ENCODE measurements at places on chromosomes 4 and X.

DNA sequence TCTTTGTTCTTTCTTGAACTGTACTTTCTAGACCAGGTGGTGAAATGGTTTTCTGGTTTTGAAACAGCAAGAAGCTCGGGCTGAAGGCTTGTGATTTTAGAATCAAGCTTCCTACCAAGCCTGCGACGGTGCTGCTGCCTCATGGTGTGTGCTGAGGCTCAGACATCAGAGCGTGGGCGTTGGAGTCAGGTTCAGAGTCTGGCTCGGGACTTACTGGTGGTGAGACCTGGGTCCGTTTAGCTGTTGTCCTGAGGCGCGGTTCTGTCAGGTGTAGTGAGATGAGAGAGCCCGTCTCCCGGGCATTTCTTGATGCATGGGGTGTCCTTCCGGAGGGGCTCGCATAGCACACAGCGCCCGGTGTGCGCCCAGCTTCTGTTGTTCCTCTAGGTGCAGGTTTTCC is 19.7 kb upstream of the TADA2B start:
- no peak for DNase-seq

DNA sequence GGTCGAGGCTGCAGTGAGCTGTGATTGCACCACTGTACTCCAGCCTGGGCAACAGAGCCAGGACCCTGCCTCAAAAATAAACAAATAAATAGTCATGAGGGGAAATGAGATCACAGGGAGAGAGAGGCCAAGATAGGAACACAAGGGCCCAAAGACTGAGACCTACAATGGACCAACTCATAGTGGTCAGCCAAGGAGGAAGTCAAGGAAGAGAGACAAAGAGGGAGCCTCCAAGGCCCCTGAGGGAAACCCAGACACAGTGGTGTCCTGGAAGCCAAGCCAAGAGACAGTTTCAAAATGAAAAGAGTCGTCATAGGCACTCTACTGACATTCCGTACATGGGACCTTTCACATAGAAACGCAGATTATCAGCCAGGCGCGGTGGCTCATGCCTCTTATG is 153.3 kb downstream of the BCOR start:
- no peak for DNase-seq

DNA sequence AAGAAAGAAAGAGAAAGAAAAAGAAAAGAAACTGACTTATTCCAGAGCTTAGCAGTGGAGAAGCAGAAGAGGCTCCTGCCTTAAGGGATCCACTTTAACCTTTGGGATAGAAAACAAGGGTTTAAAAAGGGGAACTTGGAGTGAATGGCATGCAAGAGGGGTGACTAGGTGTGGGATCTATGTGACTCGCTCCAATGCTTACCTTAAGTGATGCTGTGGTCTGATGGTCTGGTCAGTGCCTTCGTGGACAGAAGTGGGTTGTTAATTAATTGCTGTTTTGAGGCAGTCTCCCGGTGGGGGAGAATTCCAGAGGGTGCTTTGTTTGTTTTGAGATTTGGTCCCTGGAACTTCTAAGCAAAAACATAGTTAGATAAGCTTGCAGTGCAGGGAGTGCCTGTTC is 21.1 kb upstream of the RHOXF1 start:
- no peak for DNase-seq

- DNase-seq: peak; percentile 57
Observed at GRCh38 chrX:154443992-154444754, at the start of gene FAM50A. Gene FAM50A, plus strand, starts transcription at chrX:154444141. Its CDS starts 95 bp downstream, at chrX:154444236.

- no peak for DNase-seq
Observed at GRCh38 chr4:42428036-42428435, 30.7 kb downstream of the SHISA3 start.

DNA sequence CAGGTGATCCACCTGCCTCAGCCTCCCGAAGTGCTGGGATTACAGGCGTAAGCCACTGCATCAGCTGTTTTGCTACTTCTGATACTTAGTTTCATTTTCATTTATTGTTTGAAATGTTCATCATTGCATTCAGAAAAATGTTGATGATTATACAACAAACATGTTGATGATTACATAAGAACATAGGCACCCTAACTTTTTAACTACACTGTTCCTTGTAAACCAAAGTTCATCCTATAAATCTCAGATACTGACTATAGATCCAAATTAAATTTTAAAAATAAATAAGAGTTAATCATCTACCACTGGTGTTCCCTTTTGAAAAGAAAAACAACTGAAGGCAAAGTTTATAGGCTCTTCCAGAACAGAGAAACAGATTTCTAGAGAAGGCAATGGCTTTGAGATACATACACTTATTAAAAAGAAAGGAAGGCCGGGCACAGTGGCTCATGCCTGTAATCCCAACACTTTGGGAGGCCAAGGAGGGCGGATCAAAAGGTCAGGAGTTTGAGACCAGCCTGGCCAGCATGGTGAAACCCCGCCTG is 23.4 kb downstream of the TRIM75 start:
- DNase-seq: no peak

DNA sequence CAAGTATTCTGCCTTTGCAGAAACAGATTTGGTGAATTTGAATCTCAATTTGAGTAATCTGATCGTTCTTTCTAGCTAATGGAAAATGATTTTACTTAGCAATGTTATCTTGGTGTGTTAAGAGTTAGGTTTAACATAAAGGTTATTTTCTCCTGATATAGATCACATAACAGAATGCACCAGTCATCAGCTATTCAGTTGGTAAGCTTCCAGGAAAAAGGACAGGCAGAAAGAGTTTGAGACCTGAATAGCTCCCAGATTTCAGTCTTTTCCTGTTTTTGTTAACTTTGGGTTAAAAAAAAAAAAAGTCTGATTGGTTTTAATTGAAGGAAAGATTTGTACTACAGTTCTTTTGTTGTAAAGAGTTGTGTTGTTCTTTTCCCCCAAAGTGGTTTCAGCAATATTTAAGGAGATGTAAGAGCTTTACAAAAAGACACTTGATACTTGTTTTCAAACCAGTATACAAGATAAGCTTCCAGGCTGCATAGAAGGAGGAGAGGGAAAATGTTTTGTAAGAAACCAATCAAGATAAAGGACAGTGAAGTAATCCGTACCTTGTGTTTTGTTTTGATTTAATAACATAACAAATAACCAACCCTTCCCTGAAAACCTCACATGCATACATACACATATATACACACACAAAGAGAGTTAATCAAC is 15.3 kb downstream of the PLP1 start:
- DNase-seq: no peak

- no peak for DNase-seq
Observed at GRCh38 chr4:52889354-52889753, 27.2 kb downstream of the RASL11B start.

DNA sequence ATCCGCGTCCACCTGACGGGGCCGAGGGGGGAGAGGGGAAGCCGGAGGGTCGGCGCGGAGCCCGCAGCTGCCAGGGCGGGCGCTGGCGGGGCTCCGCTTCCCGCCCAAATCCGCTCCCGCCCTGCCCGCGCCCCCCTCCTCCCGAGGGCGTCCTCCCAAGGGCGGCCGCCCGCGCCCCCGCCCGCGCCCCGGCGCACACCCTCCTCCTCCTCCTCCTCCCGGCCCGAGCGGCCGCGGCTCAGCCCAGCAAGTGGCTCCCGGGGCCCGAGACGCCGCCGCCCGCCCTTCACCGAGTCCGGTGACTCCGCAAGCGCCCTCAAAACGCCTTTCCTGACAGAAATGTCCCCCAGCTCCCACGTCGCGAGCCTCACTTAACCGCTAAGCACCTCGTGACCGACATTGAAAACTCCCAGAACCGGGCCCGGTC is 487 bp downstream of the HMGB2 start:
- peak; percentile 21 for DNase-seq

- no peak for DNase-seq
Observed at GRCh38 chr4:83850435-83850834, 314.5 kb downstream of the GPAT3 start.

GRCh38 chrX:70470850-70471289 is 26.2 kb downstream of the DLG3 start:
- no peak for DNase-seq

GRCh38 chr4:188727746-188728145 is 588.5 kb downstream of the TRIML1 start:
- no peak for DNase-seq

GRCh38 chr4:65046192-65047133 is 623.8 kb downstream of the EPHA5 start:
- DNase-seq: no peak

DNA sequence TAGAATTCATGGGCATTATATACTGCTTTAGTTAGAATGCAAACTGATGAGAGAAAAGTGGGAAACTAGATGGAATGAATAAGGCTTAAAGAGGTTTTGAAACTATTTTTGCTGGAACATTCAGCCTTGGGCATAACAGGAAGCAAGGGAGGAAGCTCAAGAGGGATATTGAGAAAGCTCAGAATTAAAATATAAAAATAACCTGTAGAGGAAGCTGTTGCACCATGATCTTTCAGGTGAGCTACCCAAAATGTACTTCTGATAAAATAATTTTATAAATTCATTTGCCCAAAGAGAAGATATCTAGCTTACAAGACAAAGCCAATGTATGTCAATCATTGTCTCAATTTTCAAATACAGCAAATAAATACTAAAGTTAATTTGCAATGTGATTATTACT is 11.3 kb downstream of the GC start:
- DNase-seq: no peak

- no peak for DNase-seq
Observed at GRCh38 chr4:142292231-142292630, 553.9 kb downstream of the INPP4B start.

- no peak for DNase-seq
Observed at GRCh38 chrX:82218361-82218760, 1016.5 kb downstream of the SH3BGRL start.

GRCh38 chr4:7726665-7727413 is 212.8 kb downstream of the AFAP1 start:
- DNase-seq: no peak

GRCh38 chrX:135572436-135572835 is 52.0 kb downstream of the INTS6L start:
- no peak for DNase-seq

- DNase-seq: no peak
Observed at GRCh38 chr4:73917081-73917501, 47.9 kb downstream of the CXCL1 start.

- no peak for DNase-seq
Observed at GRCh38 chr4:150381036-150381435, 200.9 kb upstream of the MAB21L2 start.

DNA sequence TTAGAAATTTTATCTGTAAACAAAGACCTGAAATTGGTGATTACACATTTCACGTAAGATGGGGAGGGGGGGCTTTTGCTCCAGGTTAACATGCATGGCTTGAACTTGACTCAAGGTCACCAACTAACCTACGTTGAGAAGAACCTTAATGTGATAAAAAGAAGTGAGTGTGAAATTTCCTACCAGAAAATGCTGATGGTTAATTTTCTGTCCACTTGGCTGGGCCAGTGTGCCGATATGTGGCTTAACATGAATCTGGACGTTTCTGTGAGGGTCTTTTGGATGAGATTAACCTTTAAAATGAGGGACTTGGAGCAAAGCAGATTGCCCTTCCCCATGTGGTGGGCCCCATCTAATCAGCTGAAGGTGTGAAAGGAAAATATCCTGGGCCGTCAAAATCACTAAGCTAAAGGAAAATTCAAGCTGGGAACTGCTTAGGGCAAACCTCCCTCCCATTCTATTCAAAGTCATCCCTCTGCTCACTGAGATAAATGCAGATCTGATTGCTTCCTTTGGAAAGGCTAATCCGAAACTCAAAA is 107.3 kb upstream of the ENPP6 start:
- no peak for DNase-seq

GRCh38 chrX:133523081-133523487 is 107.8 kb upstream of the GPC4 start:
- no peak for DNase-seq

- DNase-seq: no peak
Observed at GRCh38 chr4:6887591-6888371, 21.8 kb upstream of the TBC1D14 start.

DNA sequence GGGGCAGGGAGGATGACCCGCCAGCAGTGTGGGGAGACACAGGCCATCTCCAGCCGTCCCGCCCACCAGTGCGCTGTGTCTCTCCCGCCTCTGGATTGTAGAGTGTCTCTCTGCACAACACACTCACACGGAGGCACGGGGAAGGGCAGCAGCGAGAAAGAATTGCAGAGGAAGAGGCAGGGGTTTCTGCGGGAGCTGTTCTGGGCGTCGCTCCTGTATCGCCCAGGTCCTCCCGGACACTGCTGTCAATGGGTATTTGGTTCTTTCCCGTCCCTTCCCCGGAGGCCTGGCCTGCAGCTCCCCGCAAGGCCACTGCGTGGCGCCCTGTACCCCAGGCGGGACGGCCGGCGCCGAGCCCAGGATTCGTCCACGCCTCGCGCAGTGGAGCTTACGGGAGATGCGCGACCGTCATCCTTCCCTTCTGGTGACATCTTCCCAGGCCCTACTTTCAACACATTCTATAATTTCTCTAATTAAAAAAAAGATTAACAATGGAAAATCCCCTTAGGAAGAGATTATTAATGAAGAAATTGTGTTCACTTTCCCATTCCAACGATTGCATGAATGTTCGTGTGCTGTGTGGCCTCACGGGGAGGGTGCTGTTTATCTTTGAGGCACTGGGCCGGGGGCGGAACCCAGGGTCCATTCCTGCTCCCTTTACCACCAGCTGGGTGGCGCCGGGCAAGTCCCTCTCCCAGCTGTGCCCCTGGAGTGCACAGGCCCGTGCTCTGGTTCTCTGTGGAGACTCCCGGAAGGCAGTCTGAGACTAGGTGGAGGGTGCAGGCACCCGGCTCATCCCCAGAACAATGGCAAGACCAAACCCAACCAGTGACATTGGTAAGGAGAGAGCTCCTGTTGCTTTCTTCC is 95.7 kb downstream of the CPZ start:
- DNase-seq: no peak

GRCh38 chr4:82705169-82705927 is 93.2 kb downstream of the SCD5 start:
- DNase-seq: no peak

- no peak for DNase-seq
Observed at GRCh38 chrX:124725502-124725901, 379.1 kb downstream of the SH2D1A start.

- DNase-seq: no peak
Observed at GRCh38 chr4:8099981-8100464, 58.6 kb downstream of the ABLIM2 start.

DNA sequence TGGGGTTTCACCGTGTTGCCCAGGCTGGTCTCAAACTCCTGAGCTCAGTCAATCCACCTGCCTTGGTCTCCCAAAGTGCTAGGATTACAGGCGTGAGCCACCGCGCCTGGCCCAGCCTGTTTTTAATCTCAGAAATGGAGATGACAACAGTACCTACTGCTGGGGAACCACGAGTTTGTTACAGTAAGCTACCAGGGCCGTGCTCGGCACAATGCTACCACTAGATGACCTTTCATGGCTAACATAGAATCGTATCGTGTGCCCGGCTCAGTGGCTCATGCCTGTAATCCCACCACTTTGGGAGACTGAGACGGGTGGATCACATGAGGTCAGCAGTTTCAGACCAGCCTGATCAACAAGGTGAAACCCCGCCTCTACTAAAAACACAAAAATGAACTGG is 90.8 kb upstream of the SLC34A2 start:
- no peak for DNase-seq

- no peak for DNase-seq
Observed at GRCh38 chrX:101415180-101416145, 7.4 kb downstream of the HNRNPH2 start.

- peak; percentile 68 for DNase-seq
Observed at GRCh38 chr4:6250235-6250983, 19.2 kb upstream of the WFS1 start.
